ENCODE measurements at places on chromosomes 1 and 21.

GRCh38 chr1:98327220-98327861 lies 334.2 kb upstream of the SNX7 start:
- no peak for DNase-seq

DNA sequence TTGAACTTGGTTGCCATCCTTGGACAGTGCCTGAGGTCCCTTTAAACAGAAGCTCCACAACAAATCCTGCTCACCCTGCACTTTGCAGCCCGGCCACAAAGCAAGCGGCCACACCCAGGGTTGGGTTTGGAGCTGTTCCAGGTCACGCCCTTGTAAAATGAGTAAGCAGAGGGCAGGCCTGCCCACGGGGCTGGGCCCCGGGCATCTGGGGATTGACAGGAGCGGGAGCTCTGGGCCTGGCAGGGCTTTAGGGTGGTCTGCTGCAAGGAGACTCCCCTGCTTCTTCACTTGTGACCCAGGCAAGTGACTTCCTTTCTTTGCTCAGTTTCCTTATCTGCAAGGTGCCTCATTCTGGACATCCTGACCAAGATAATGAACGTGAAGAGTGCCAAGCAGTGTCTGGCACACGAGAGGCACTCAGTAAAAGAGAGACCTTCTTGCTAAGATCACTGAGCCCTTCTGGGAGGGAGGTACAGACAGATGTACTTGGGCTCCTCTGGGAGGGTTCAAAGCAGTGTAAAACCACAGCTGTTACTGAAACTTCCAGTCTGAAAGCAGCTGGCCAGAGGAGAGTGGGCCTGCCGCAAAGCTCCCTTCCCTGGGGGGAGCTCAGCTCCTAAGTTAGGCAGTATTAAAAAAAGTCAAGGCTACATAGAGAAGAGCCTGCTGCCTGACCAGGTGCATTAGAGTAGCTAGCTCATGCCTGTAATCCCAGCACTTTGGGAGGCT lies 2.6 kb downstream of the E2F2 start:
- DNase-seq = peak; percentile 92

- DNase-seq = no peak
Observed at GRCh38 chr1:77834771-77835334, 53.6 kb upstream of the NEXN start.

- no peak for DNase-seq
Observed at GRCh38 chr21:31136891-31137290, 98.6 kb upstream of the KRTAP19-8 start.

GRCh38 chr1:187313115-187313514 lies 484.4 kb downstream of the PLA2G4A start:
- DNase-seq = no peak

DNA sequence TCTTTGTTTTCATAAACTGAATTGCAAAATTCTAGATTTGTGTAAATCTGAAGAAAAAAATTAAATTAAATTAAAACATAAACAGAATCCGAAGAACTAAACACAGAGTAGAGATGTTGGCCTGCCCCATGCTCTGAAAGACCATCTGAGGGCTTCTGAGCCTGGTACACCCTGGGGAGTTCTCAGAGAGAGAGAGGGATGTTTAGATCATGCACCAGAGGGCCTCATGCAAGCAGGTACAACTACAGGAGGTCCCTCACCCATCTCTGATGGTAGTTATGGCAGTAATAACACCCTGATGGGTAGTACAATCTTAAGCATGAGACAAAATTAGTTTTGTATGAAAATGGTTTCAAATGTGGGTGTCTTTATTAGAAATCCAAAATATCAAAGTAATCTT lies 127.7 kb downstream of the TGFB2 start:
- DNase-seq = no peak

- peak; percentile 19 for DNase-seq
Observed at GRCh38 chr21:37208056-37208721, 58.9 kb downstream of the VPS26C start.
